Stimulated activated CD4-positive, alpha-beta T cell treated with anti-CD3 and anti-CD28 coated beads, Interleukin-4, amount 100 ng/mL, for 4 hours (primary cell): ENCODE measurements at places on chromosomes 6 and 20.
A peak's percentile ranks its signal among the peaks of the same experiment; 100 is the strongest.

GRCh38 chr20:35054814-35055213 lies 37.8 kb downstream of the TRPC4AP start:
- no peak for DNase-seq

DNA sequence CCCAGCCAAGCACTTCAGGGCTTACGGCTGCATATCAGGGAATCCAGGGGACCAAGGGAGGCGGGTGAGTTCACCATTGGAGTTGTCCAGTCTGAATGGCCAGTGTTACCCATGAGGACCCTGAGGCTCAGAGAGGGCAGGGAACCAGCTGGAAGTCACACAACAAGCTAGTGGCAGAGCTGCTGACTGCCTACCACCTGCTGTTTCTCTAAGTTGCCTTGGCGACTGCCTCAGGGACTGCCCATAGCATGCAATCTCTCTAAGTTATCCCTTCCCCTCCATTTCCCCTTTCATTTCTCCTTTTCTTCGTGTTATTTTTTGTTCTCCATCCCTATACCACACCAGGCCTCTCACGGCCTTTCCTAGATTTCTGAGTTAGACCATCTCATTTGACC lies 71.8 kb upstream of the SIRPA start:
- DNase-seq, result no peak

DNA sequence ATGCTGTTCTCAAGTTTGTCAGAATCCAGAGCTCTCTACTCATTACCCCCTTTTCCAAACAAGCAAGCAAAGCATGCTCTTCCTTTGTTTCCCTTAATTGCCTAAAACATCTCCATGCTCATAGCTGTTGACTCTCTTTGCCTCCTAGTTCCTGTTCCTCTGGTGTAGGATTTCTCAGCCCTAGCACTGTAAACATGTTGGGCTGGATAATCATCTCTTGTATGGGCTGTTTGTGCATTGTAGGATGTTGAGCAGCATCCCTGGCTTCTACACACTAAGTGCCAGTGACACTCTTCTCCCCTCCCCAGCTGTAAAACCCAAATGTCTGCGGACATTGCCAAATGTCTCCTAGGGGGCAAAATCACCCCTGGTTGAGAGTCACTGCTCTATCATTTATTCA lies 14.0 kb downstream of the PPARD start:
- DNase-seq, result no peak

GRCh38 chr6:139925894-139926641 lies 551.6 kb upstream of the CITED2 start:
- no peak for DNase-seq

DNA sequence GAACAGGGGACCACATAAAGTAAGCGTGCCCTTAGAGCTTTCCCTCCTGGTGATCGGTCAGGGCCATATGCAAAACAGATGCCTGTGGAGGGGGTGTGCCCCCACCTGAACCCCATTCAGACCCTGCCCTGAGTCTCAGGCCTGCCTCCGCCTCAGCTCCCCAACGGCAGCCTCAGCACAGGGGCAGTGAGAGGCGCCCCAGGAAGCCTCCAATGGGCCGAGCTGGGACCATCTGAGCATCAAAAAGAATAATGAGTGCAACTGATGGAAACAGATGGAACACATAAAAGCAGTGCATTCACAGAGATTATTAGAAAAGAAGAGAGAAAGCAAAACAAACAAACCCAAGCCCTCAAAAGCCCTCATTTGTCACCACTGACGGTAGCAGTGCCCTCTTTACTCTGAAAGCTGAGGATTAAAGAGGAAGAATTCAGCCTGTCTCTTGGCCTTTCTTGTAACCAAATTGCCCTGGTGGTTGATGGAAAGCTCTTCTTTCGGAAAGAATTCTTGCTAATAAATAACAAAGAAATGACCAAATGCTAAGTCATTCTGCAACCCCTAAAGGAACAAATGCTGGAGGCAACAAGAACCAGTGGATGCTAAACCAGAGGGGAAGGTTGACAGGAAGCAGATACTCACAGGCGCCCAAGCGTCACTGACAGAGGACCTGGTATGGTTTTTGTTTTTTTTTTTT lies 6.8 kb downstream of the ADISSP start:
- no peak for DNase-seq

- no peak for DNase-seq
These were observed 52.1 kb downstream of the BCKDHB start for GRCh38 chr6:80158478-80158989.

GRCh38 chr6:13235339-13235738 lies 93.0 kb downstream of the TBC1D7 start:
- DNase-seq, result no peak

DNA sequence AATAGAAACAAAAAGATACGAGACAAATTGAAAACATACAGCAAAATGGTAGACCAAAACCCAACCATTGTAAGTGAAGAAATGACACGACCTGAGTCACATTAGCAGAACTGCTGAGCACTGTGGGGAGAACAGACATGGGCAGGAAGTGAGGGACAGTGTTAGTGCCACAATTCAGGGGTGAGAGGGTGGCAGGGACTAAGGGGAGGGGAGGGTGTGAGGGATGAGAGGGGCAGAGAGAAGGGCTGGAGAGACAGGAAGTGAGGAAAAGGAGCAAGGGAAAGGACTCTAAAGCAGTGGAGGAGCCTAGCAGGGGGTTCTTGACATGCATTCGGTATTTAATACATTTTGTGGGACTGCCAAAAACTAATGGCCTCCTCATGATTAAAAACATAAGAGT lies 45.0 kb upstream of the TRIM26 start:
- no peak for DNase-seq

- no peak for DNase-seq
These were observed 5.3 kb upstream of the CCM2L start for GRCh38 chr20:32004963-32005362.

DNA sequence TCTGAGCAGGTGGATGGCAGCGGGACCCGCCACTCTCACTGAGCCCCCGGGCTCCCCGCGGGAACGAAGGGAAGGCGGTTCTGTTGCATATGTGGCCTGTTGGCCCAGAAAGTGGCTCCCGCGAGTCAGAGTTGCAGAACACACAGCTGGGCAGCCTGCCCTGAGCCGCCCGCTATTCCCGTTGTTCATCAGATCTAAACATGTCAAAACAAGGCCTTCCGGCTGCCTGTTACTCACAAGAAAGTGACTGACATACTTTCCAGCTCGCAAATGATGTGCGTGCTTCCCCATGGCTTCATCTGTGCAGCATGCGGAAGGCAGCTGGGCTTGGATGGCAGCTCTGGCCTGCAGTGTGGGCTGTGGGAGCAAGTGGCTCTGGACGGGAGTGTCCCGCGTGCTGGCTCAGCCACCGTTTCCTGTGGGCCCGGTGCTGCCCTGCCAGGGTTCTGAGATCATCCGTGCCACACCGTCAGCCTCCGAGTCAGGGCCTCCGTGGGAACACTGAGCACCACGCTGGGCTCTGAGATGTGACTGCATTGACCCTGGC lies 227.3 kb downstream of the ERMARD start:
- no peak for DNase-seq

- no peak for DNase-seq
These were observed 43.6 kb upstream of the SLC32A1 start for GRCh38 chr20:38680500-38681306.

GRCh38 chr20:13455713-13456112 lies 183.0 kb downstream of the TASP1 start:
- DNase-seq, result no peak

- no peak for DNase-seq
These were observed 499.4 kb downstream of the MAFB start for GRCh38 chr20:40189621-40190020.

DNA sequence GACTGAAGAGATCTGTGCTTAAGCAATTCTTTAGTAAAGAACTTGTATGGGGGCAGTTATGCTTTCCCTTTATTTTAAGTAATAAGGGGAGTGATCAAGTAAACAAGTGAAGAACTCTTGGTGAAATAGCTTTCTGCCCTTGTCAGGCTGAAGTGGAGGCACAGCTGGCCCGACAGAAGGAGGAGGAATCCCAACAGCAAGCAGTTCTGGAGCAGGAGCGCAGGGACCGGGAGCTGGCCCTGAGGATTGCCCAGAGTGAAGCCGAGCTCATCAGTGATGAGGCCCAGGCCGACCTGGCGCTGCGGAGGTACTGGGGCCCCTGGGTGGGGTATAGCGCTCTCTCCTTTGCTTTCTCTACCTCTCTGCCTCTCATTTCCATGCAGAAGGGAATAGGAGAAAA lies 143.3 kb downstream of the MYO6 start:
- no peak for DNase-seq

DNA sequence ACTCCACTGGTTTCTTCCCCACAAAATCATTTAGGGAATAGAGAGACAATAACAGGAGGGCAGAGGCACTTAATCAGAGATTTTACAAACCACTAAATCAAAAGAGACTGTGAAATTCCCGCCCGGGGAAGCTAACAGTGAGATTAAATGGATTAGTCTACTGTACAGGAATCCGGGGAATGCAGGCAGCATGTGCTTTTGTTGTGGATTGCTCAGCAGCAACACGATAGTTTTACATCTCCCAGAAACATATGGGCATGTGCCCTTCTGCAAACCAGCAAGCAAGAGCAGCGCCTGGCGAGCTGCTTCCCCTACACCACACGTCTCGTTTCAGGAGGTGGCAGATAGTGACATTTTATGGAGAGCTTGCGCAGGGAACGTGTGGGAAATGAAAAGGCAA lies 382.3 kb downstream of the CD83 start:
- no peak for DNase-seq

- no peak for DNase-seq
These were observed 1.4 kb downstream of the NNAT start for GRCh38 chr20:37522260-37523011.

- DNase-seq, result peak; percentile 54
These were observed 66.7 kb upstream of the ZNF217 start for GRCh38 chr20:53660078-53660909.

- no peak for DNase-seq
These were observed 123.1 kb downstream of the MRPL14 start for GRCh38 chr6:44004136-44004535.

- DNase-seq, result no peak
These were observed 121.4 kb downstream of the KIF13A start for GRCh38 chr6:17865798-17866725.

DNA sequence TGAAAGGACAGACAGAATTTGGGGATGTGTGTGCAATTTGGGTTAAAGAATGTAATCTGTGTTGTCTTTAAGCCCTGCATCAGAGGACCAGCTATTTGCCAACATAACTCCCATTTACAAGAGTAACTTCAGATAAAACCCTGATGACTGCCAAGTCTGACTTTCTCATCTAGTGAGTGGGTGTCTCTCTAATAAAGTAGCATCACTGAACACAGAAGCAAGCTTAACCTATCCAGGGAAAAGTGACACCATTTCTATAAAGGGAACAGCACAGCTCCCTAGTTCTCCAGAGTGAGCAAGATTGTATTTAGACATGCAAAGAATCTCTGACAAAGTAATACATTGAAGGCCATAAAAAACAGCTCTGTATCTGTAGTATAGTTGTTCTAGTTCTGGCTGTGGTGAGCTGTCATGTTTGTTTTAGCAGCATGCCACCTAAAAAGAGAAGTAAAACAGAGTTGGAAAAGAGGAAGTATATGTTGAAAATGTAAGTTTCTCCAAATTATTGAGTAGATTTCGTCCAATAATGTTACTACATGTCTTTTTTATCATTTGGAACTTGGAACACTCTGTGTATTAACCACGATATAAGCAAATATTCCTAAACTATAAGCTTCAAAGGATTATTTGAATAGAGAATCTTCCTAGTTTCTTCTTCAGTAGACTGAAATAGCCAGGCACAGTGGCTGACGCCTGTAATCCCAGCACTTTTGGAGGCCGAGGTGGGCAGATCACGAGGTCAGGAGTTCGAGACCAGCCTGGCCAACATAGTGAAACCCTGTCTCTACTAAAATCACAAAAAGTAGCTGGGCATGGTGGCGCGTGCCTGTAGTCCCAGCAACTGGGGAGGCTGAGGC lies 8.8 kb upstream of the PIM1 start:
- DNase-seq, result no peak

- DNase-seq, result no peak
These were observed 249.9 kb downstream of the KHDC1L start for GRCh38 chr6:72975352-72975752.

DNA sequence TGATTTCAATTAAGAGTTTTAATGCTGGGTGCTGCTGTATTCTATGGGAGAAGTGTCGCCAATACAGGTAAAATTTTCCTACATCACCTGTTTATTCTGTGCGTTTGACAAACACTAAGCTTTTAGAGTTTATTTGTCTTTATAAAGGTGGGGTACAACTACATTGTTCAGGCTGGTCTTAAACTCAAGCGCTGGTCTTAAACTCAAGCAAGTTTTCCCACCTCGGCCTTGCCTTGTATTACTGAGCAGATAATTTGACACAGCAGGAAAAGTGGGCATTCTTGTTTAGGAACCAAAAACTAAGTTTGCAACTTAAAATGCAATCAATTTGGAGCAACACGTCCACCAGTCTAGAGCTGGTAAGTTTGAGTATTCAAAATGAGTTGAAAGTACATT lies 112.9 kb upstream of the BTN3A2 start:
- no peak for DNase-seq

DNA sequence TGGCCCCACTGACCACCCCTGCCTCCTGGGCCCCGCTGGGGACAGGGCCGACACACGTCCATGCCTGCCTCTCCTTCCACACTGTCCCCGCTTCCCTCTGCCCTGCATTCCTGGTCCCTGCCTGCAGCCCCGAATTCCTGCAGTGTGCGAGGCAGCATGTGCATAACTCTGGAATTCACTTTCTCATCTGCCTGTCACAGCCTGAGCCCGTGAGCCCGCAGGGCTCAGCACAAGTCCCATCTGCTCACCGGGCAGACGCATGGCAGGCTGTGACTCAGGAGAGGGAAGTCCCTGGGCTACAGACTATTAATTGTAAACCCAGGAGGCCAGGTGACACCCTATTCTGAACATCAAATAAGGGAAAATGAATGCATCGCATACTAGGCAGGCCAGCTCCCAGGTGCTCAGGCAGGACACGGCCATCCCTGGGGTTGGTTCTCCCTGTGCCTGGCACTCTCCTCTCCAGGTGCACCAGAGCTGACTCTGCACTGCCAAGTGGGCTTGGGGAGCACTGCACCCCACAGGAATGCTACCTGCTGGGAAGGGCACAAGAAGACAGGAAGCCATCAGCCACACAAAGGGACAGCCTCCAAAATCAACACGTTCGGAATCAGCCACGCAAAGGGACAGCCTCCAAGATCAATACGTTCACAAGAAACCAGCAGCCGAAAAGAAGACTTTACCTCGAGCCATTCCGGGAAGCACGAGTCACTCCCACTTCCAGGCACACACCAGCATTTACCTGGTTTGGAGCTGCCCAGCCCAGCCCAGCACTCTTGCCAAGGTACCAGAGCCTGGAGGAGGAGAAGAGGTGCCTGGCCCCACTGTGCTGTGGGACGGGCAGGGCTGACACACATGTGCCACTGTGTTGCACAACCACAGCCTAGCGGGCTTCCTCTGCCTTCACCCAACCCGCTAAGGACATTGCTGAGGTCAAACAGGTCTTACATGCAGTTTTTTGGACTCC lies 65.9 kb downstream of the DLL1 start:
- DNase-seq, result no peak

DNA sequence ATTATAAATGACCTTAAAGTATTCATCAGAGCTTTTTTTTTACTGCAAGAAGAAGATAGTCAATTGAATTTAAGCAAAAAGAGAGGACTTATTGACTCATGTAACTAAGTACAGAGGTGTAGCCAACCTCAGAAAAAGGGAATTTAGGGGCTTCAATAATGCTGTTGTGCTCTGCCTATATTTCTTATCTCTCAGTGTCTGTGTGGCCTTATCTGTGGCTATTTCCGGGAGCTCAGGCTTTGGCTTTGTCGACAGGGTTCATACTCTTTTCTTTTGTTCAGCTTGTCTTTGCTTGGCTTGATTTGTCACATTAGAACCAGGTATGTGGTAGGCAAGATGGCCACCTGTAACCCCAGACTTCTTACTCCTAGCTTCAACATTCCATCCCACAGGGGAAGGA lies 38.6 kb upstream of the FABP7 start:
- DNase-seq, result no peak

- DNase-seq, result no peak
These were observed 32.7 kb downstream of the CDH4 start for GRCh38 chr20:61284752-61285151.
